ENCODE measurements at places on chromosomes 3 and 15. TPM values are rescaled to one million over a fixed set of nuclear protein-coding genes. Genes with fewer than 3 reads are reported as not detected.

GRCh38 chr3:51585871-51586270, 47.4 kb downstream of the RAD54L2 start:
- no peak for DNase-seq

GPX1 gene
- total RNA-seq = 202 TPM

DNA sequence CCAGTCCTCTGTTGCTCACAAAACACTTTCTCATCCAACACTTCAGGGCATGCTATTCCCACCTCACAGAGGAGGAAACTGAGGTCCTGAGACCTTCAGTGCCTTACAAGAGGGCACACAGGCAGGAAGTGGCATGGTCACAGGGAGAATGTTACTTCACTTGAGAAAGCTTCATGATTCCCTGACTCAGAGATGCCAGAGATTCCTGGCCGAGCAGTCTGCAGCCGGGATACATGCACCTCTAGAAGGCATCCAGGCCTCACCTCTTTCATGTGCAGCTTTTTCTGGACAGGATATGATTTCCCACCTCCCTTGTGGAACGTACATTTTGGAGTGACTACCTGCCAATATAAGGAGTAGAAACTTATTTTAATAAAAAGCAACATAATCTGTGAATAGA, 2.8 kb upstream of the SST start:
- no peak for DNase-seq

GRCh38 chr3:194779729-194780224, 94.1 kb downstream of the FAM43A start:
- no peak for DNase-seq

DNA sequence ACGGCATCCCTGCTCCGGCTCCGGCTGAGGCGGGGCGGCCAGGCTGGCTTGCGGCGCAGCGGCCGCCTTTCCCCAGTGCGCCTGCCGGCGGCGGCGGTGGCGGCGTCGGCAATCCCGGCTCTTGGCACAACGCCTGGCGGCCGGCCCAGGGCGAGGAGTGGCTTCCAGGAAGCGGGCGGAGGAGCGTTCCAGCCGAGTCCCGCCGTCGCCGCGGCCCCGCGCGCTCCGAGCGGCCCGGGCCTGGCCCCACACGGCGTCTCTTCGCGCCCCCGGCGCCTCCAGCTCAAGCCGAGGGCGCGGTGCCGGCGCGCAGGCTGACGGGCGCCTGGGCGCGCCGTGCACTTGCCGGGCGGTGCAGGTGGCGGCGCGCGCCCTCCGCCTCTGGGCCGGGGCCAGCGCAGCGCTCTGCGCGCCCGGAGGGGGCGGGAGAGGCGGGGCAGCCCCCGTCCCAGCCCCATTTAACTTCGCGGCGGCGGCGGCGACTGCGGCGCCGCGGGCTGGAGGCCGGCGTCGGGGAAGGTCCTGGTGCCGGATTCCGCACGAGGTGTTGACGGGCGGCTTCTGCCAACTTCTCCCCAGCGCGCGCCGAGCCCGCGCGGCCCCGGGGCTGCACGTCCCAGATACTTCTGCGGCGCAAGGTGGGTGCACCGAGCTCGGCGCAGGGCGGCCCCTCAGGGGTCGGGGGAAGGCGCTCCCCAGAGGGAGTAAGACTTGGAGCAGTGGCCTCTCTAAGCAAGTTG, at the start of gene ADAMTSL3:
ADAMTSL3 (plus strand) TSS at position 485 of the 740 bp plus-strand sequence. CDS start 1,639 bp downstream, outside the sequence.
- no peak for DNase-seq

RCN2 gene
- 23.7 TPM for total RNA-seq

DNA sequence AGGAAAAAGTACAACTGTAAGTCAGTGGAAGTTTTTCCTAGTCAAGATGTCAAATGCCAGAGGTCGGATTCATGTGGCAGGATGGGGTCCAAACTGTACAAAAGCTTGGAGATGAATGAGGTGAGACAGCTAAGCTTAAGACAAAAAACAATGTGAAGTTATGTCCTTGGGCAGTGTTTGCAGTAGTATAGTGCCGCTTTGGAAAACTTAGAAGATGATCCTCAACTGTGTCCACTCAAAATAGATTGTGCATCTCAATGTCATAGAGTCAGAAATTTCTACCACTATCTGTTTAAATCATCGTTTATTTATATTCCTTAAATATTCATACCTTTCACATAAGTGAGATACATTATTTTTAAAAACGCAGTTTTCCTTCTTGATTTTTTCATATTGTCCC, 77.3 kb downstream of the MBNL1 start:
- DNase-seq = no peak

VPS39 gene
- 60.7 TPM for total RNA-seq

All from activated naive CD4-positive, alpha-beta T cell treated with anti-CD3 and anti-CD28 coated beads for 36 hours (primary cell).